ENCODE measurements at places on chromosomes 4 and X. TPM values are rescaled to one million over a fixed set of nuclear protein-coding genes. Genes with fewer than 3 reads are reported as not detected.

Gene PABPC1L2A
- total RNA-seq = not detected

- DNase-seq = no peak
- H3K4me1 ChIP-seq = no peaks in the 10 kb centered on the region
- no peaks in the 10 kb centered on the region for H3K36me3 ChIP-seq
- no peak overlapping the region for H3K4me3 ChIP-seq
- H3K27me3 ChIP-seq = no peaks in the 10 kb centered on the region
These were observed 298.1 kb upstream of the TRAM1L1 start for GRCh38 chr4:117383468-117383867.

Gene NDNF
- total RNA-seq = 4.9 TPM

DNA sequence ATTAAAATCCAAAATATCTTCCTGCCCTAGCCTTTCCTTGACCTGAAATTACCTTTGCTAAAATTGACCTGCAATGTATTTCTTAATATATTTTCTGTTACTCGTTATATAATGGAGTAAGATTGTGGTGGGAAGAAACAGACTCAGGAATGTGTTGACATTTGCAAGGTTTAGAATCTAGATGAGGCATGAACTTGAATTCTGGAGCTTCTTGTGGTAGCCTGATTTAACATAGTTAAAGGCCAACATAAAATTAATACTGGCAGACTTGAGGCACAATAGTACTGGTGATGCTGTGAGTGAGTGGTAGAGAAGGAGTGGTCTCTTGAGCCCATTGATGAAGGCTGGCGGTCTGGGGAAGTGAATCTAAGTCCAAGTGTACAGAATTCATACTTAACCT, 197.9 kb upstream of the SPRY1 start:
- no peaks in the 10 kb centered on the region for H3K4me1 ChIP-seq
- DNase-seq = no peak
- H3K36me3 ChIP-seq = no peaks in the 10 kb centered on the region
- H3K4me3 ChIP-seq = no peak overlapping the region

DNA sequence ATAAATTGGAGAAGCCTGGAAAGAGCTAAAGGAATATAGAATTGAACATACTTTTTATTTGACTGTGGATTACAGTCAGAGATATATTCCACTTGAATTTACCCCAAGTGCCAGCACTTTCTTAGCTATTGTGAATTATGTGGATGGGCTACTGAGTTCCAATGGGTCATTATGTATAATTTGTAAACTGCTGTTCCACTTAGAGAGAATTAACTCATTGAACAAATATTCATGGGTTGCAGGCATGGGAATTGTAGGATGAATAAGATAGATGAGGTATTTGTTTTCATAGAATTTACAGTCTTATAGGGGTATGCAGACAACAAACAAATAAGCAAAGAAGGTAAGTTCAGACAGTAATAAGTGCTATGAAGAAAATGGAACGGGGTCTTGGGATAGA, 195.7 kb downstream of the SHROOM3 start:
- no peak overlapping the region for H3K4me3 ChIP-seq
- no peak overlapping the region for H3K27ac ChIP-seq
- no peaks in the 10 kb centered on the region for H3K4me1 ChIP-seq
- H3K27me3 ChIP-seq = no peaks in the 10 kb centered on the region

Gene TMSB15B
- total RNA-seq = 7.9 TPM

- no peak for DNase-seq
- H3K4me1 ChIP-seq = no peaks in the 10 kb centered on the region
- no peaks in the 10 kb centered on the region for H3K27me3 ChIP-seq
These were observed 36.3 kb downstream of the RTL3 start for GRCh38 chrX:78622831-78623230.

GRCh38 chr4:134632056-134632455, 430.5 kb upstream of the PABPC4L start:
- no peak for DNase-seq
- no peak overlapping the region for H3K4me3 ChIP-seq
- H3K4me1 ChIP-seq = peaks cover 8% of the 10 kb centered on the region
- H3K27me3 ChIP-seq = no peaks in the 10 kb centered on the region

- no peaks in the 10 kb centered on the region for H3K36me3 ChIP-seq
- no peaks in the 10 kb centered on the region for H3K4me1 ChIP-seq
- H3K4me3 ChIP-seq = no peak overlapping the region
- no peaks in the 10 kb centered on the region for H3K27me3 ChIP-seq
These were observed 139.4 kb upstream of the EMCN start for GRCh38 chr4:100657187-100657586.

DNA sequence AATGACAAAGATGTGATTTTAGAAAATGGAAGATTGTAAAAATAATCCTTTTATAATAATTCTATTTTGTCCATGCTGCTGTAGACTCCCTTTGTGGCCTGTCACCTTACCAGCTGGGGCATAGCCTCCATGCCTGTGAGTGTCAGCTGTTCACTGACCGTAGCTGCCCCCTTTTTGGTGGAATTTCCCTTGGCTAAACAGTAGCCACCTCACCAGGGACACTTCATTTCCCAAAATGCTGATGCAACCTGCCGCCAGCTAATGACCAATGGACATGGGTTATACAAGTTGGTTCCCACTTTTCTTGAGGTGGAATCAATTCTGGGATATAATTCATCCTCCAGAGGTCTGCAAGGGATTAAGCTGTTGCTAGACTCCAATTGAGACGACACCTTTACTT, 368.4 kb downstream of the PRDM5 start:
- H3K4me3 ChIP-seq = no peak overlapping the region
- no peaks in the 10 kb centered on the region for H3K36me3 ChIP-seq
- no peaks in the 10 kb centered on the region for H3K4me1 ChIP-seq

Gene CT47B1
- total RNA-seq = not detected

DNA sequence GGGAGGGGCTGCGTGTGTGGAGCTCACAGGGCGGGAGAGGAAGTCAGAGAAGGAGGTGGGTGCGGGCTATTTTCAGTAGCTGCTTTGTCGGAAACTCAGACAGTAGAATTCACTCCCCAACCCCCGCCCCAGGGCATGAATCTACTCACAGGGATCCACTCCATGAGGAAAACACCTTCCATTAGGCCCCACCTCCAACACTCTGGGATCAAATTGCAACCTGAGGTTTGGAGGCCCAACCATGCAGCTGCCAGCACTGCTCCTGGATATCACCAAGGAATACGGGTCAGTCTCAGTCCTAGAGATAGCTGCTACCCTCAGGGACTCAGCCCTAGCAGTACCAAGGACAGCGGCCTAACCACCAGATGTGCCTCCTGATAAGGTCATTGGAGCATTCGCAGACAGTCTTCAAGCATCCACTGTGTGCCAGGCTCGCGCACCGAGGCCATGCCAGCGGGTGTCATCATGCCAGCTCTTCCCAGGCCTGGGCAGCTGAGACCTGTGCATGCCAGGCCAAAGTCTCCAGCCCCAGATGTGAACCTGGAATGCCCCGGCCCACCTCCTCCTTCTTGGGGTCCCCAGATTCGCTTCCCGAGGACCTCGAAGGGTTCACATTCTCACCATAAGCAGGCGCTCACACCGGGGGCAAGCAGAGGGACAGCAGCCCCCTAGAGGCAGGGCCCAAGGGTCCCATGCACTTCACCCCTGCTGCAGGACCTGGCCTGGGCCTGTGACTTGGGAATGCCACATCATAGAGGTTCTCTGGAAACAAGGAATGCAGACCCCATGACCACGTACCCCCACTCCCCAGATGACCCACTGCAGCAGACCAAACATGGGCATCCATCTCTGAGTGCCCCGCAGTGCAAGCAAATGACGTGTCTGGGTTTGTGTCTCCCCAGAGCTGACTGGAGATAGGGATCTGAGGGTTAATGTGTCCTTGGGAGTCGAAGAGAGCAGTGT, 102.3 kb downstream of the ADRA2C start:
- no peaks in the 10 kb centered on the region for H3K27me3 ChIP-seq
- H3K4me1 ChIP-seq = peaks cover 14% of the 10 kb centered on the region
- H3K4me3 ChIP-seq = no peak overlapping the region
- no peak for DNase-seq
- no peak overlapping the region for H3K27ac ChIP-seq
- H3K36me3 ChIP-seq = no peaks in the 10 kb centered on the region

GRCh38 chrX:114906984-114907510, 110.4 kb downstream of the IL13RA2 start:
- H3K36me3 ChIP-seq = no peaks in the 10 kb centered on the region
- no peak overlapping the region for H3K27ac ChIP-seq
- no peaks in the 10 kb centered on the region for H3K4me1 ChIP-seq
- DNase-seq = no peak
- no peak overlapping the region for H3K4me3 ChIP-seq
- no peaks in the 10 kb centered on the region for H3K27me3 ChIP-seq

DNA sequence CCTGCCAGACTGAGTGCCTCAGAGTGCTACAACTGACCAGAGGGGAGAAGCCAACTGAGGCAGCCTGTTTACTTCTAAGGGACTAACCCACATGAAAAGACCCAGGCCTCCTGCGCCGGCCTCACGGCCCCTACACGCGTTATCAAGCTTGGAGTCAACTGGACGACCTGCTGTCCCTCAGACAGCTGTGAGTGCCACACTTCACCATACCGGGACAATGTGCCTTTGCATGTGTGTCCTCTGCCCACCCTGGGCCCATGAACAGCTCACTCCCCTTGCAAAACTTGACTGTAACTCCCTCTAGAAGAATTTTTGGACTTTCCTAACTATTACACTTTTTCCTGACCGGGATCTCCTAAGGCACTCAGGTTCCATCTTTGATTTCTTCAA, 1.8 kb downstream of the NOP14 start:
- H3K27ac ChIP-seq = no peak overlapping the region
- no peak for DNase-seq
- no peaks in the 10 kb centered on the region for H3K36me3 ChIP-seq

Gene NMU
- 8.1 TPM for total RNA-seq

Gene CPE
- total RNA-seq = 103 TPM

- H3K27me3 ChIP-seq = no peaks in the 10 kb centered on the region
- H3K27ac ChIP-seq = no peak overlapping the region
- H3K36me3 ChIP-seq = no peaks in the 10 kb centered on the region
- no peak overlapping the region for H3K4me3 ChIP-seq
- H3K4me1 ChIP-seq = peaks cover 3% of the 10 kb centered on the region
- DNase-seq = no peak
These were observed 86.3 kb downstream of the EGF start for GRCh38 chr4:109998867-109999584.

DNA sequence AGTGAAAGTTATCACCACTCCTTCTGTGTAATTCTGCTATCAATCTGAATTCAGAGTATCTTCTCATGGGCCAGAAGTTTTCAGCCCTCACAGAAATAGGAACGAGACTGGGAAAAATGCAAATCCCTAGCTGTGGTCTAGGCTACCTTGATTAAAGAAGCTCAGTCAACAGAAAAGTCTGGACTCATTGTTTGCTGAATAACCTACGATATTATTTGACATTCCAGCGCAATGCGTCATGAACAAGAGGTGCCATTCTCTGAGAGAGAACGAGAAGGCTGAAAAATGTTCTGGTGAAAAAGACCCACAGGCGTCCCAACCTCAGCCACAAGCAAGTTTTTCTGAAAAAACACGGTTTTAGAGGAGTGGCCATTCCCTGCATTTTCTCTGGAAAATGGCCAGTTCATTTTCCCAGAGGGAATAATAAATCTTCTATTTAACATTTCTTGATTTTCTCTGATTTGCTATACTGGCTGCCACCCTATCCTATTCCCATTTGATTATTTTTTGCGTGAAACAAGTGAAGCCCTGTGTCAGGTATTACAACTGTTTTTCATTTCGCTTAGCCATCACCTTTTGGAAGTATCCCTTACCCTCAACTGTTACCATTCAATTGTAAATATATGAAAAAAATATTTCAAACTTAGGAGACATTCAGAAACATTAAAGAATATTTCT, 1117.6 kb upstream of the PRKX start:
- H3K36me3 ChIP-seq = no peaks in the 10 kb centered on the region
- H3K4me1 ChIP-seq = no peaks in the 10 kb centered on the region
- H3K27ac ChIP-seq = no peak overlapping the region
- no peak for DNase-seq

- no peak overlapping the region for H3K27ac ChIP-seq
- no peak overlapping the region for H3K4me3 ChIP-seq
- DNase-seq = no peak
- H3K4me1 ChIP-seq = no peaks in the 10 kb centered on the region
These were observed 146.1 kb downstream of the PDHA2 start for GRCh38 chr4:95985791-95986550.

GRCh38 chr4:189765301-189765700, 175.4 kb upstream of the FRG1 start:
- no peak overlapping the region for H3K4me3 ChIP-seq
- no peak for DNase-seq
- H3K27ac ChIP-seq = no peak overlapping the region
- H3K27me3 ChIP-seq = no peaks in the 10 kb centered on the region
- no peaks in the 10 kb centered on the region for H3K4me1 ChIP-seq
- H3K36me3 ChIP-seq = no peaks in the 10 kb centered on the region

DNA sequence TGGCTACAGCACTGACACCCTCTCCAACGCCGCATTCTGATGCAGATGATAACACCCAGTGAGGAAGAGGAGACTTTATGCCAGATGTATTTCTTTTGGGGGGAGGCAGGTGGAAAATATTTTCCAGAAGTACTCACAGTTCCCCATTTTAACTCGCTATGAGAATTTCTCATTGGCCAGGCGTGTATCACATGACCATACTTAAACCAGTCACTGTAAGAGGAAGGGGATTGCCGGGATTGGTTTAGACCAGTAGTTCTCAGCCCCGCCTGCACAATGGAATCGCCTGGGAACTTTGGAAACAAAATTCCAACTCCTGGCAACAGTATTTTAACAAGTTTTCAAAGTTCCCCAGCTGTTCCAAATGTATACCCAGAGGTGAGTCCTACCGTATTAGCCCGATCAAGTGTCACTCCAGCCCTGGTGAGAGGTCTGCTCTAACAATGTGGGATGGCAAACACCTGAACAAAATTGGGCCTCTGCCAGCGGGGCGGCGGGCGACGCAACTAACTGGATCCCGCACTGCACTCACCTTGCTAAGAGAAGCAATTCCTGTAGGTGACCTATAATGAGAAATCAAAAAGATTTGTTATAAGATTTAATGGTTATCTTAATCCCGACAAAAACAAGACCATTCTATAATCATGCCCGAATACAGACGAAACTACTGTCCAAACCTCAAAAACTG, 2.9 kb upstream of the MSL3 start:
- no peaks in the 10 kb centered on the region for H3K36me3 ChIP-seq
- H3K27me3 ChIP-seq = no peaks in the 10 kb centered on the region
- no peak for DNase-seq
- no peaks in the 10 kb centered on the region for H3K4me1 ChIP-seq
- no peak overlapping the region for H3K4me3 ChIP-seq

DNA sequence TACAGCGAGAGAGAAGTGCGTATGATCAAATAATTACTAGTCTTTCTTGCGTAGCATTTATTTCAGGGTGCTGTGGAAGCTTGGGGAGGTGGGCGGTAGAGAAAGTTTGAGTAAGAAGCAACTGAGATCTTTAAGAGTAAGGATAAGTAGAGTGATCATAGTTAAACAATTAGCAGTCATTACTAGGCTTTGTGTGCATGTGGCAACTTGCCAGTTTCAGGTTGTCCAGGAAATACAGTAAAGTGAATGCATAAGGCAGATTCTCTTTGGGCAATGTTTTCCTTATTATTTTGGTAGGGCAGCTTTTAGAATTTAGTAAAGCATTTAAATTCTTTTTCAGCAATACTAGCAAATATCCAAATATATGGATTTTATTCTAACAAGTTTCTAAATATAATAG, 57.0 kb downstream of the HPGDS start:
- peaks cover 62% of the 10 kb centered on the region for H3K36me3 ChIP-seq
- no peaks in the 10 kb centered on the region for H3K4me1 ChIP-seq
- no peak overlapping the region for H3K27ac ChIP-seq
- H3K27me3 ChIP-seq = no peaks in the 10 kb centered on the region
- no peak overlapping the region for H3K4me3 ChIP-seq

Data from vagina (tissue), 2 donors.